ENCODE measurements at places on chromosomes 4 and X.

GRCh38 chr4:162162672-162163071 is 1.1 kb downstream of the FSTL5 start:
- no peak for DNase-seq

- no peak for DNase-seq
These were observed 130.9 kb upstream of the RPS6KA3 start for GRCh38 chrX:20397587-20397986.

- DNase-seq: no peak
These were observed 16.2 kb downstream of the SLC4A4 start for GRCh38 chr4:71355045-71355444.

- DNase-seq: no peak
These were observed 26.7 kb upstream of the BMP2K start for GRCh38 chr4:78749258-78749971.

DNA sequence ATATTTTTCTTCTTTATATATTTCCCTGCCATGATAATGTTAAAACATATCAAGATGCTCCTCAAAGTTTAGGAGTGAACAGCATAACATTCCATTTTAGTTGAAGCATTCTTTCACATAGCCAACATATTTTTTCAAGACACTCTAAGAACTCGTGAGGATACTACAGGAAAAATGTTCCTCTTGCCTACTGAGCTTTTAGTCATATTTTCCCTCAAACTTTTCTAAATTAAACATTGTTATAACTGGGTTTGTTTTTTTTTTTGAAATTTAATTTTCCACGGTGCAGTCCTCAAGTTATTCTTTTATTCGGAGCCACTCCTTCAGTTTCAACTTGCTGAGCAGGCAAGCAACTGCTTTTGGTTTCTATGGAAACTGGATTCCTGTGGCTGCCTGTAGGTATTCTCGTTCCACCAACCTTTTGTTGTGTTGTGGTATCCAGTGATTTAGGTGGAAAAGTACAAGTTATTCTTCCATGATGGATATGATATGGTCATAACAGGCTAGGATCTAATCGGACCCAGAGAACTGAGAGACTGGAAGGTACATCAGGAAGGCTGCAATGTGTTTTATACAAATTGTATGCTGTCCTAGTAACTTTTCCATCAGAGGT is 248.0 kb downstream of the TRIML1 start:
- DNase-seq: no peak
